ENCODE measurements at places on chromosomes 12 and 14.

DNA sequence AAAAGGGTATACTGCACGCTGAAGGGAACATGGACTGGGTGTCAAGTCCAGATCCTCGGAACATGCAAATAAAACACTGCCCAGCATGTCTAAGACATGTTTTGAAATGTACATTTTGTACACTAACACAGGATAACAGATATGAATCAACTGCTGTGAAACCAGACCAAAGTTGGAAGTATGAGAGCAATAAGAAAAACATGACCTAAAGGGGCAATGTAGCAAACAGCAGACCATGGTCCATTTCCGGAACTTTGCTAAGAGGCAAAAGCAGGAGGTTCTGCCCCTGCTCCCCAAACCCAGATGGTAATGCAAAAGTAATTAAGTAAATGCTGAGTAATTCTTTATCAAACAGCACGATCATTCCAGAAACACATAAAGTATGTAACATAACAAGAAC is 125.2 kb downstream of the SLC25A21 start:
- DNase-seq, result no peak

DNA sequence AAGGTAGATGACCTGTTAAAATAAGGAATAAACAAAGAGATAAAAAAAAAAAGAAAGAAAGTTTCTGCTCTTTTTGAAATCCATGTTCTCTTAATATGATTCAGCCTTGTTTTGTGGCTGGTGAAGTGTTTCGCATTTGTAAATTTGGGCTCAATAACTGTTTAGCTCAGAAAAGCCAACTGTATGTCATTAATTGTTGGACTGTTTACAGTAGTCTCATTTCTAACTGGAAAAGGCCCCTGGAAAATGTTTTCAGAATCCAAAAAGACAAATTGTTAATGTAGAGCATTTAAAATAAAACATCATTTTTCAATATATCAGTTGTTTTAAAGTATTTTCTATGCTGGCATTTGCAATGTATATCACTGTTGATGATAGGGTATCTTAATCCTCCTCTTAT is 47.4 kb upstream of the DYRK2 start:
- DNase-seq, result no peak

DNA sequence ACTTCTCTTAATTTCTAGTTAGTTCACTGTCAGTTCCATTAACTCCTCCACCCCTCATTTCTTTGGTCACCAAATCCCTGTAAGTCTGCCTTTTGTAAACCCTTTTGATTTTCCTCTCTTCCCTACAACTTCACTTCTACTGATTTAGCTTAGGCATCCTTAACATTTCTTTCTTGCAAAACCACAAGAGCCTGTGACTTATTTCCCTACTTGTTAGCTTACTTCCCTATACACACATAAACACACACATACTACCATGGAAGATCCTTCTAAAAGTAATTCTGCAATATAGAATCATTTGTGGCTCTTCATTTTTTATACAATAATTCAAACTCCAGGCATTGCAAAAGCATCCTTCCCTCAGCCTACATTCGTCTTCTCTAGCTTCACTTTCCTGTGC is 494.3 kb upstream of the USP15 start:
- no peak for DNase-seq

GRCh38 chr12:55467836-55468235 is 2.1 kb downstream of the OR6C70 start:
- DNase-seq, result no peak

GRCh38 chr14:83575301-83575700 is 1954.6 kb upstream of the FLRT2 start:
- DNase-seq, result no peak

- DNase-seq, result no peak
Measured at GRCh38 chr14:51307551-51307950, 67.5 kb downstream of the TMX1 start.

- DNase-seq, result no peak
Measured at GRCh38 chr14:95535226-95536021, 574 bp downstream of the GLRX5 start.

DNA sequence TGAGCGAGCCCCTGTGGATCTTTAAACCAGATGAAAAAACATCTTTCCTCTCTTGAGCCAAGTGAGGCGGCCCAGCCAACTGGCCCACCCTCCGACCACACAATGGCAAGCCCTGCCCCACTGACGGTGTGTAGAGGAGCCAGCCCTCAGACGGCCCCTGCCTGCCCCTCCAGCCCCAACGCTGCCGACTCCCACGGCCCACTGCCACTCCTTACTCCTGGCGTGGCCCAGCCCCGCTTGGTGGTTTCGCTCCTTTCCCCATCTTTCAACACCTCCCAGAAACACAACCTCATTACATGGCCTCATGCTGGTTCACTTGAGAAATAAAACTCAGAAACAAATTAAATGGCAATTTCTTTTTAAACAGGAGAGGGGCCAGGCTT is 80.6 kb upstream of the DICER1 start:
- DNase-seq, result no peak

GRCh38 chr12:46557539-46558373 is 185.2 kb upstream of the SLC38A2 start:
- DNase-seq, result no peak

- no peak for DNase-seq
Measured at GRCh38 chr14:104130974-104131651, 7.3 kb upstream of the KIF26A start.

Data from renal cortex interstitium (tissue), 15 donors.